CD4-positive, CD25-positive, alpha-beta regulatory T cell (primary cell): ENCODE measurements at places on chromosomes 7 and 10. TPM values are rescaled to one million over a fixed set of nuclear protein-coding genes. Genes with fewer than 3 reads are reported as not detected.

Gene PCDH15
- not detected for total RNA-seq

Gene DNAJC1
- total RNA-seq = 23.2 TPM

Gene PODXL
- 0.89 TPM for total RNA-seq

GRCh38 chr10:58239561-58240169, 28.0 kb downstream of the IPMK start:
- DNase-seq = no peak

- no peak for DNase-seq
These were observed 591.1 kb downstream of the SDK1 start for GRCh38 chr7:3892157-3892556.

GRCh38 chr10:23675585-23675984, 236.7 kb downstream of the OTUD1 start:
- DNase-seq = no peak

- DNase-seq = no peak
These were observed 2.0 kb upstream of the IL2RA start for GRCh38 chr10:6064119-6064518.

GRCh38 chr10:49161411-49161997, 26.7 kb downstream of the TMEM273 start:
- no peak for DNase-seq

GRCh38 chr10:58648131-58648530, 135.5 kb downstream of the BICC1 start:
- no peak for DNase-seq

DNA sequence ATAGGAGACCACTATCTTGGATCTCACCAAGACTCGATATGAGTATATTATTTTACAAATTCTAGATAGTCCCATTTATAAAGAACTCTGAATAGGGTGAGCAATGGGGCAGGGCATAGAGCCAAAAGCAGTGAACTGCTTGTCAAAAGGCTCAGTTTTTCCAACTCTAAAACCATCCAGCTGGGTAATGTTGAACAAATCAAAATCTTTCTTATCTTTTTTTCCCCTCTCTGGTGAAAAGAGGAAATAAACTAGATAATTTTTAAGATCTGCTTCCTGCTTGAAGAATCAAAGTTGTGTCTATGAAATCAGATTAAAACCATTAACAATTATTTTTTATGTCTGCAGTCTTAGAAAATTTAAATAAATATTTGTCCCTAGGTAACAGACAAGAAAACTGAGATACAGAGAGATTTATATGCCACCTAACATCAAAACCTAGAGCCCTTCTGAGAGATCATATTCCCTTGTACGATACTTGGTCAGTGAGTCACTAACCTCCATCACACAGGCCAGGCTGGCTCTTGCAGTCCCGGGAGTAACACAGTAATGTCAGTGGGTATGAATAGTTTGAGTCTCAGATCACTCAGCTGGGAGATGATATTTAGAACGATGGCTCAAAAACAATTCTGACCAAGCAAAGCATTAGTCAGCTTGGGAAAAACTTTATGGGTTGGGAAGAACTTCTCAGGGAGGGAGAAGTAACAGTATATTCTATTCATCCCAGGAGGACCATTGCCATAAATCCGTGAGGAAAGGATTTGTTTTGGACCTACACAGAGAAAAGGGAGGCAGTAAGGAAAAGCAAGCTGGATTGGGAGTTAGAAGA, 178.8 kb downstream of the REEP3 start:
- no peak for DNase-seq
